ENCODE measurements at places on chromosomes 4 and X.

GRCh38 chr4:18844726-18845125 is 823.2 kb upstream of the LCORL start:
- DNase-seq: no peak

GRCh38 chr4:118983831-118984230 is 95.2 kb downstream of the SYNPO2 start:
- DNase-seq: no peak

DNA sequence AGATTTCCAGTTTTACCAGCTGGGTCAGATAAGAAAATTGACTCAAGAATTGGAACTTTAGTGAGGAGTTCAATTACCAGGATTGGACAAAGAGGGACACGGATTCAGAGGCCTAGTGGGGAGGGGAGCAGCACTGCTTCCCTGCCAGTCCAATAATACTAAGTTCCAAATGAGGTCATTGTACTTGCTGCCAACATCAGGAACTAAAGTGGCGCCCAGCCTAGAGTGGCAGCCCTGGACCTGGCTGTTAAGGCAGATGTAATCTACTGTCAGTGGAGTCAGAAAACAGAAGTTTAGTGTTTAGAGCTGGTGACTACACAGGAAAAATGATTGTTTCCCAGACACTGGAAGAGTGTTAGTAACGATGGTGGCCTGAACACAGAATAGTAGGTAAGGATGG is 42.7 kb upstream of the RAPGEF2 start:
- DNase-seq: no peak

- no peak for DNase-seq
These were observed 74.3 kb downstream of the DCHS2 start for GRCh38 chr4:154417373-154417673.

DNA sequence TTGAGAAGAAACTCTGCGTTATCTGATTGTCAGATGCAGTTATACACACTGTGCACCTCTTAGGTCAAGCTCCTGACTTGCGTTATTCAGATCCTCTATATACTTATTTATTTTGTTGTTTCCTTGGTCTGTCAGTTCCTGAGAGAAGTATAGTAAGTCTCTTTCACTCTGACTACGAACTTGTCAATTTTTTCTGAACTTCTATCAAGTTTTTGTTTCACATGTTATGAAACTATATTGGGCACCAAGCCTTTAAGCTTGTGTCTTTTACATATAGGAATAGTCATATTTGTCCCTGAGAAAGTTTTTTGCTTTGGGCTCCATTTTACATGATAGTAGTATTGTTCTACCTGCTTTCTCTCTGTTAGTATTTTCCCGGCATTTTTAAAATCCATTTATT is 31.7 kb downstream of the ZNF275 start:
- DNase-seq: no peak

- DNase-seq: no peak
These were observed 214.4 kb upstream of the KLF3 start for GRCh38 chr4:38449506-38450174.

DNA sequence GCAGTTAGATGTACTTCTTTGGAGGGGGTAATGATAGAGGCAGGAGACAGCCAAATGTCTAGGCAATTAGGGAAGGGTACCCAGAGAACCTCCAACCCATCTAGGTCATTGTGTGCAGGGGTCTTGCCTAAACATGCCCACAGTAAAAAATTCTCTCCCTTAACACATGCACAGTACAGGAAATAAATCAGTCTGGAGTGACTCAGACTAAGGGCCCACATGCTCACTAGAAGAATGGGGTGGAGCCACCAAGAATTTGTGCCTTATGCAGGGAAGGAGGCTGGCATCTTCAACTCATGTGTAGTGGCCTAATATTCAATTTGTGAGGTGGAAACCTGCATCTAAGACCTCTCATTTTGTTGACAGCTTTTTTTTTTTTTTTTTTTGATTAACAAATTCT is 945.3 kb upstream of the GRIA3 start:
- DNase-seq: no peak
